ENCODE measurements at places on chromosomes 1 and 21.

DNA sequence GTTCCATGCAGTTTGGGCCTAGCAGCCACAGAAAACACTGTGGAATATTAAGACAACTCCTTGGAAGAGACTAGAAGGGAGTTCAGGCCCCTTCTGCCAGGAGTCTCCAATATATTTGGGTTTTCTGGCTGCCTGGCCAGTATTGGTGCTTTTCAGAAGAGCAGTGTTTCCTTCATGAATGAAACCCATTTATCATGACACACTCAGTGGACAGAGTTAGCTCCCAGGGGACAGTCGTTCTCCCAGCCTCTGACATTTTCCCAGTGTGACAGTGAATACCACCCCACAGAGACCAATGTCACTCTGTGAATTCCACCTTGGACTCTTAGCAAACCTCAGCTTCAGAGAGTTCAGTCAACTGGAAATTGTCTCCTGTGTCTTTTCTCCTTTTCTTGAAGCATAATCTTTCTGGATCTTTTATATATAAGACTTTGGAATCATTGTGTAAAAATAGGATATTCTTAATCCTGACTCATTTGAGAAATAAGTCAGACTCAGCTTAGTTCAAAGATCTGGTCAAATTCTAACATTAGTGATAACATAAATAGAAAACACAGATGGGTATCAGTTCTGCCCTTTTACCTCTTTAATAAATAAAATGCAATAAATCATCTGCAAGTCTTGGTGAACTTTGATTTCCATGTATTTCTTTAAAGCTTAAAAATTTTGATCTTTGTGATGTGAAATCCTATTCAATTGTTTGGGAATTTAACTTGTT lies 40.4 kb downstream of the GNG12 start:
- peak overlapping the region; percentile 68 for H3K27ac ChIP-seq
- no peaks in the 10 kb centered on the region for H3K4me1 ChIP-seq
- DNase-seq: no peak
- H3K36me3 ChIP-seq: no peaks in the 10 kb centered on the region

- no peak for DNase-seq
- no peak overlapping the region for H3K27ac ChIP-seq
- no peak overlapping the region for H3K4me3 ChIP-seq
- H3K36me3 ChIP-seq: no peaks in the 10 kb centered on the region
- H3K4me1 ChIP-seq: no peaks in the 10 kb centered on the region
These were observed 495.8 kb upstream of the ADAMTS5 start for GRCh38 chr21:27462726-27463125.

DNA sequence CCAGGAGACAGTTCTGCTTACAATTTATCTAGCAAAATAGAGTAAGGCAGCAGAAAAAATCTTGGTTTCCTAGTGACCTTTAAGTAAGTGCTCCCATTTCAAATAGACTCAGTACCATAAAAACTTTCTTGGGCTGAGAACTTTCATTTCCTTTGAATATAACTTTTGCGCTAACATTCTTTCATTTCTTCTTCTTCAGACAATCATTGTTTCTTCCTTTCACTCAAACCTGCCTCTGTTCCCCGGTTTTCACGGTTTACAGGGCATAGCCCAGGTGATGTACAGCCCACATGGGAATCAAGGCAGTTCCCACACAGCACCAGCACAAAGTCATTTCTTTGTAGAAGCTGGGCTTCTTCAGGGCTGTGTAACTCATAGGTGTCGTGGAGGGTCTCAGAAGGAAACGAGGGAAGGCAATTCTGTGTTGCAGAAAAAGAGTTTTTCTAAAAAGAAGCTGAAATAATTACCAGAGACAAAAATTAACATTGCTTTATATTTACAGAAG lies 611.6 kb downstream of the SMYD3 start:
- no peak overlapping the region for H3K27ac ChIP-seq
- H3K36me3 ChIP-seq: no peaks in the 10 kb centered on the region
- H3K4me3 ChIP-seq: no peak overlapping the region
- no peak for DNase-seq
- H3K27me3 ChIP-seq: no peaks in the 10 kb centered on the region
- no peaks in the 10 kb centered on the region for H3K4me1 ChIP-seq

DNA sequence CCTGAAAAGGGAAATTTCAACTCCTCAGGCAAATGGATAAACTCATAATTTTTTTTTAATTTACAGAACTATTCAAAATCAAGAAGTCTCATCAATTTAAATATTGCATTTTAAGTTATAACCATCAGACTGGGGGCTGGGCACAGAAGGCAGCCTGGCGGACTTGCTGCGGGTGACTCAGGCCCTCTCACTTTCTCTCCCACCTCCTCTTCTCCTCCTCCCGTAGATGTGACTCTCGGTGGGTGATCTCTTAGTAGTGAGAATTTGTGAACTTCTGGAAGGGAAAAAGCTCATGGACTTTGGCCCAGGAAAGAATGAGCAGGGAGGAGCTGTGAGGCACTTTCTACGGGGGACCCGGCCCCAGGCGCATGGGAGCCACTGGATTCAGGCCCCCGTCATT lies 32.9 kb downstream of the CLIC6 start:
- H3K27me3 ChIP-seq: no peaks in the 10 kb centered on the region
- H3K4me3 ChIP-seq: no peak overlapping the region
- no peaks in the 10 kb centered on the region for H3K4me1 ChIP-seq
- H3K36me3 ChIP-seq: no peaks in the 10 kb centered on the region
- H3K27ac ChIP-seq: no peak overlapping the region

GRCh38 chr1:93591676-93592550 lies 89.7 kb downstream of the BCAR3 start:
- peak overlapping the region; percentile 95 for H3K27ac ChIP-seq
- peak; percentile 92 for DNase-seq
- H3K4me1 ChIP-seq: peaks cover 14% of the 10 kb centered on the region
- H3K27me3 ChIP-seq: no peaks in the 10 kb centered on the region
- H3K4me3 ChIP-seq: peak overlapping the region; percentile 51
- no peaks in the 10 kb centered on the region for H3K36me3 ChIP-seq

DNA sequence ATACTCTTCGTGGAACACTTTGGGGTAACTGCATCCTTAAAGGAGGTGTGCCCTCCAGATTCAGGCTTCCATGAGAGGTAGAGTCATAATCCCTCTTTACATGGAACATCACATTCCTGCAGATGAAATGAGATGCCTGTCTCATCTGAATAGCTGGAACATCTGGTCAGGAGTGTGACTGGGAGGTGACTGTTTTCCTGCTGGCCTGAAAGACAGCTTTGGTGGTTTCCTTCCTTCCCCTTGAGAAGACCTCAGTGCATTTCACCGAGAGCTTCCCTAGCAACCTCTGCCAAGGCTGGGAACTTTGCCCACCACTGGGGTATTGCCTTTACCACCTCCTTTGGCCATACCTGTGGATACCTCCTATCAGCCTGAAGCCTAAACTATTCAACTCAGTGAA lies 46.7 kb upstream of the GUCA2A start:
- no peak overlapping the region for H3K4me3 ChIP-seq
- H3K27me3 ChIP-seq: no peaks in the 10 kb centered on the region
- DNase-seq: no peak
- H3K36me3 ChIP-seq: no peaks in the 10 kb centered on the region
- peaks cover 16% of the 10 kb centered on the region for H3K4me1 ChIP-seq

DNA sequence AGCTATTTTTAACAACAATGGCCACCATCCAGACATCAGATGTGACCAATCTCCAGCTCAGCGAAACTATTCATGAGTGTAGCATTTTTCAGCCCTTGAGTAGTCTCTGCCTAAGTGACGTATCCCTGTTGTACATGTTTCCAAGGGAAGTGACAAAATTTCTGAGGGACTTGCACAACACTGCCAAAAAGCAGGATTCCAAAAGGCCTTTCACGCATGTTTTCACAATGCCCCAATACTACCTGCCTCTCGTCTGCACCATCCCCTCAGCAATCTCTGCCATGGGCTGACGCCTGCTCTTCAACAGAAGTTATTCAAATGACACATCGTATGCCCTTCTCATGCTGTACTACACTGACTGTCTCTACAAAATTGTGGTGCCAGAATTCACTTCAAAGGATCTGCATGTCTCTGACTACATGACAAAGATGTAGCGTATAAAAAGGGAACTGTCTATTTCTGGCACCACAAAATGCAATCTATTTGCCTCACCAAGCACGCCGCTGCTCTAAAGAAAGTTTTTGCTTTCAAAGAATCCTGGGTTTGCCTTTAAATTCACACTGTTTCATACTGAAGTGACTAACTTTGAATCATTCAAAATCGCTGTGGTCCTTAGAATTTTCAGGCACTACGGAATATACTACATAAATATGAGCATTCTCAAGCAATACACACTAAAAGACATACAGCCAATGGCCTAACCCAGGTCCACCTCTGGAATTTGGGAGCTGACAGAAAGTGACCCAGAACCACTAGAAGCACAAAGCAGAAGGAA lies 32.9 kb downstream of the JAK1 start:
- no peaks in the 10 kb centered on the region for H3K27me3 ChIP-seq
- H3K36me3 ChIP-seq: no peaks in the 10 kb centered on the region
- H3K27ac ChIP-seq: peak overlapping the region; percentile 58
- H3K4me1 ChIP-seq: no peaks in the 10 kb centered on the region
- no peak for DNase-seq
- no peak overlapping the region for H3K4me3 ChIP-seq

GRCh38 chr1:36287595-36287994 lies 18.6 kb upstream of the SH3D21 start:
- no peak for DNase-seq
- H3K36me3 ChIP-seq: no peaks in the 10 kb centered on the region
- H3K27ac ChIP-seq: no peak overlapping the region

DNA sequence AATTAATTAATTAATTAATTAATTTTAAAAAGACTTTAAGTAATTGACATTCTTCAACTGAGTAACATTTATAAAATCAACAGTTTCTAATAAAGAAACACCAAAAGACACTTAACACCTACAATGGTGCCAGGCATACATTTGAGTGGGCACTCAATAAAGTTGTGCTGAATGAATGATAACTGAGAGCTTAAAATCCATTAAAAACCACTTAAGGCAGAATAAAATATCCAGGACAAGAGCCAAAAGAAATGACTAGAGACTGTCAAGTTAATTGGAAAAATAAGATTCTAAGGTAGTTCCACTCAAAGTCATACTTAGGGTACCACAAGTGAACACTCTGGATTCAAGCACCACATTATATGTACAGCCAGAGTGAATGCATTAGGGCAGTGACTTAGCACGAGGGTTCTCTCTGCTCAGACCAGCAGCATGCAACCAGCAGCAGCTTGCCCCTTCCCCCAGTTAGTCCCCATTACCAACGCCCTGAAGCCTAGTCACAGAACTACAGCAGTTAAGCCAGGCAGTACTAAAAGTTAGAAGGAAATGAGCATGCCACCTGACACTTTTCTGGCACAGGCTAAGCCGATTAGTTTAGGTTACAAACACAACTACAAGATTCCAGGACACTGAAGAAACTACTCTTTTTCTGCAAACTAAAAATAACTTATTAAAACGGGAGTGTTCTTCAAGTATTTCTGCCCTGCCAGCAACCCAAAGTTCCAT lies 46.5 kb downstream of the LUZP1 start:
- no peaks in the 10 kb centered on the region for H3K36me3 ChIP-seq
- DNase-seq: no peak
- H3K27ac ChIP-seq: peak overlapping the region; percentile 18
- no peaks in the 10 kb centered on the region for H3K4me1 ChIP-seq
- H3K27me3 ChIP-seq: no peaks in the 10 kb centered on the region

- no peaks in the 10 kb centered on the region for H3K27me3 ChIP-seq
- no peaks in the 10 kb centered on the region for H3K36me3 ChIP-seq
- H3K4me3 ChIP-seq: no peak overlapping the region
- no peaks in the 10 kb centered on the region for H3K4me1 ChIP-seq
- no peak for DNase-seq
- H3K27ac ChIP-seq: no peak overlapping the region
These were observed 4.1 kb downstream of the KRTAP13-4 start for GRCh38 chr21:30434033-30434631.

- no peaks in the 10 kb centered on the region for H3K27me3 ChIP-seq
- no peaks in the 10 kb centered on the region for H3K36me3 ChIP-seq
- no peak overlapping the region for H3K4me3 ChIP-seq
- H3K4me1 ChIP-seq: no peaks in the 10 kb centered on the region
- no peak for DNase-seq
These were observed 17.4 kb downstream of the CELA3A start for GRCh38 chr1:22018583-22019559.

DNA sequence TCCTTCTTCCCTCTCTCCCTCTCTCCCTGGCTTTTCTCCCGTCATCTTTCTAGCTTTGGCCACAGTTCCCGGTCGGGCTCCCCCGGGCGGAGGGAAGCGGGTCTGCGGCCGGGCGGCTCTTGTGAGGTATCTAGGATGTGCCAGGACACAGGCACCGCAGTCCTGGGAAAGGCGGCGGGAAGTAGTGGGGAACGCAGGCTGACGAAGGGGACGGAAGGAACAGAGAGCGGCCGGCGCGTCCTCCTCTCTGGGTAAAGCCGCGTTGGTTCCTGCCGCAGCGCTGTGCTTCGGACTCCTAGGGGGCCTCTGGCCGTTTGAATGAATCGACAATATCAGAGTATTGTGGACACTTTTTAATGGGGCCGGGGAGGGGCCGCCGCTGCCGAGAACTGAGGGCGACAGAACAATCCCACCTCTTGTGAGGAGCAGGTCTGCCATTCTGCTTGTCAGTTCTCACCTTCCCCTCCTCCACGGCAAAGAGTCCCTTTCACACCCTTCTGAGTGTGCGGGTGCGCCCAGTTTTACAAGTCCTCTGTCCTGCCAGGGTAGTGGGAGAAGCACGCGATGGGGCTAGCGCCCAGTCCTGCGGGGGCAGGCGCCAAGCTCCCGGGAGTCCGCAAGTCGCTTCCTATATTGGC lies 1.2 kb upstream of the LHX9 start:
- peak; percentile 70 for DNase-seq
- peak overlapping the region; percentile 4 for H3K4me3 ChIP-seq
- no peaks in the 10 kb centered on the region for H3K36me3 ChIP-seq
- peaks cover 80% of the 10 kb centered on the region for H3K4me1 ChIP-seq

- H3K27me3 ChIP-seq: no peaks in the 10 kb centered on the region
- DNase-seq: no peak
- no peaks in the 10 kb centered on the region for H3K4me1 ChIP-seq
- H3K27ac ChIP-seq: no peak overlapping the region
- H3K4me3 ChIP-seq: no peak overlapping the region
- no peaks in the 10 kb centered on the region for H3K36me3 ChIP-seq
These were observed 19.0 kb upstream of the MGST3 start for GRCh38 chr1:165612062-165612461.

GRCh38 chr1:162666006-162666645 lies 33.9 kb downstream of the DDR2 start:
- H3K27me3 ChIP-seq: no peaks in the 10 kb centered on the region
- H3K36me3 ChIP-seq: no peaks in the 10 kb centered on the region
- DNase-seq: no peak
- H3K4me3 ChIP-seq: no peak overlapping the region
- peaks cover 3% of the 10 kb centered on the region for H3K4me1 ChIP-seq

GRCh38 chr1:16095447-16095846 lies 22.0 kb upstream of the FAM131C start:
- H3K27ac ChIP-seq: no peak overlapping the region
- H3K27me3 ChIP-seq: no peaks in the 10 kb centered on the region
- no peaks in the 10 kb centered on the region for H3K36me3 ChIP-seq
- no peak overlapping the region for H3K4me3 ChIP-seq

GRCh38 chr21:25024639-25025038 lies 582.6 kb downstream of the MRPL39 start:
- H3K36me3 ChIP-seq: no peaks in the 10 kb centered on the region
- H3K27me3 ChIP-seq: no peaks in the 10 kb centered on the region
- no peaks in the 10 kb centered on the region for H3K4me1 ChIP-seq
- DNase-seq: no peak
